Stimulated activated CD4-positive, alpha-beta T cell treated with anti-CD3 and anti-CD28 coated beads, Interleukin-2, amount 100 ng/mL, for 4 hours (primary cell): ENCODE measurements at places on chromosomes 3 and 15.

- no peak for DNase-seq
These were observed 381.6 kb upstream of the NAALADL2 start for GRCh38 chr3:174477491-174477890.

- no peak for DNase-seq
These were observed 22.7 kb downstream of the HEG1 start for GRCh38 chr3:125033135-125033534.

DNA sequence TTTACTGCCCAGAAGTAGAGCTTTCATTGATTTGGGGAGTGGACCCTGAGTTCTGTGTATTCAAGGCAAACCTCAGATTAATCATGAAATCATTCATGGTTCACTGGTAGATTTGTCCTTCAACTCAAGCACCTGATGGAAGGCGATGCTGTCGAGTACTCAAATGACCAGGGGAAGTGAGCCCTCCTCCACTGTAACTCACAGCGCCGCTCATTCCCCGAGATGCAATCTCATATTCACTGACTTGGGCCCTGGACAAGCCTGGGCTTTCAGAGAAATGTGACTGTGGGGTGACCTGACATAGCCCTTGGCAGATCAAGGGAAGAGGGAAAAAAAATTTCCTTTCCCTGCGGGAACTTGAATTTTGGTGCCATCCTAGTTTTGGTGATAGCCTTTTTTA is 156.7 kb upstream of the BHLHE40 start:
- no peak for DNase-seq

GRCh38 chr15:34185666-34186065 is 24.2 kb downstream of the KATNBL1 start:
- no peak for DNase-seq

GRCh38 chr15:89205991-89206585 is 15.3 kb downstream of the RLBP1 start:
- no peak for DNase-seq

- DNase-seq, result no peak
These were observed 828.5 kb upstream of the NECTIN3 start for GRCh38 chr3:110243081-110243480.

- DNase-seq, result no peak
These were observed 573.3 kb upstream of the TBL1XR1 start for GRCh38 chr3:177770383-177771230.

GRCh38 chr3:16601537-16602005 is 3.7 kb downstream of the DAZL start:
- DNase-seq, result no peak

GRCh38 chr3:128360705-128361271 is 105.9 kb downstream of the DNAJB8 start:
- DNase-seq, result no peak

GRCh38 chr15:63576441-63576840 is 20.7 kb upstream of the FBXL22 start:
- no peak for DNase-seq

GRCh38 chr15:50909010-50909317 is 481 bp downstream of the AP4E1 start:
- no peak for DNase-seq

DNA sequence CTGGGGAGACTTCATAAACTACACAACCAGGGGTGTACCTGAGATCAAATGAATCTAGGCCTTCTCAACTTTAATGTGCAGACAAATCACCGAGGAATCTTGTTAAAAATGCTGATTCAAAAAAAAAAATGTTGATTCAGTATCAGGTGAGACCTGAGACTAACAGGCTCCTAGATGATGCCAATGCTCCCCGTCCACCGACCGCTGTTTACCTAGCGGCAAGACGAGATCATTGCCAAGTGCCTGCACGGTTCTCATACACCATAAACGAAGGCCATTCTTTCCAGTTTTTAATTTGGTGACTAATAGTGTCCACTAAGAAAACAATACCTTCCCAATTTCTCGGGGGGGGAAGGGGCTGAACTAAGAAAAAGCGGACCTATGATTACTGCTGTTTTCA is 2.5 kb upstream of the FSIP1 start:
- DNase-seq, result no peak

- no peak for DNase-seq
These were observed 3.9 kb upstream of the DNASE1L3 start for GRCh38 chr3:58214484-58215316.

GRCh38 chr3:170483485-170484262 is 65.0 kb downstream of the CLDN11 start:
- no peak for DNase-seq

DNA sequence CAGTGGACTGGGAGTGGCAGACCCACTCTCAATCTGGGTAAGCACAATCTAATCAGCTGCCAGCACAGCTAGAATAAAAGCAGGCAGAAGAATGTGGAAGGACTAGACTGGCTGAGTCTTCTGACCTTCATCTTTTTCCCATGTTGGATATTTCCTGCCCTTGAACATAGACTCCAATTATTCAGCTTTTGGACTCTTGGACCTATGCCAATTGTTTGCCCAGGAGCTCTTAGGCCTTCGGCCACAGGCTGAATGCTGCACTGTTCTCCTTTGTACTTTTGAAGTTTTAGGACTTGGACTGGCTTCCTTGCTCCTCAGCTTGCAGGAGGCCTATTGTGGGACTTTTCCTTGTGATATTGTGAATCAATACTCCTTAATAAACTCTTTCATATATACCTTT is 477.7 kb upstream of the ZNF385D start:
- DNase-seq, result no peak

DNA sequence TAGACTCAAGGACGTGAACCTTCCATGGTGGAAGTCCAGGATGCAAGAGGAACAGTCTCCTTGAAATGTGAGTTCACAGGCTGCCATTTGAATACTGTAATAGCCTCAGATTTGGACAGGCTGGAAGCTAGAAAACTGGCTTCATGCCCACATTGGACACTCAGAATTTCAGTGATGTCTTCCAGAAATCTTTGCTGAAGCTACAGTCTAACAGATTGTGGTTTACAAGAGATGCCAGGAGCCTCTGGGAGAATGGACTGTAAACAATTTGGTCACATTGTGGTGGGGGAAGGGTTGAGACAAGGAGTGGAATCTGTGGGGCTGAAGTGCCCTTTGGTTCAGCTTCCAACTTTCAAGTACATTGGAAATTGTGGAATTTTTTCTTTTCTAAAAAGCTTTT is 252.0 kb upstream of the PROK2 start:
- no peak for DNase-seq

DNA sequence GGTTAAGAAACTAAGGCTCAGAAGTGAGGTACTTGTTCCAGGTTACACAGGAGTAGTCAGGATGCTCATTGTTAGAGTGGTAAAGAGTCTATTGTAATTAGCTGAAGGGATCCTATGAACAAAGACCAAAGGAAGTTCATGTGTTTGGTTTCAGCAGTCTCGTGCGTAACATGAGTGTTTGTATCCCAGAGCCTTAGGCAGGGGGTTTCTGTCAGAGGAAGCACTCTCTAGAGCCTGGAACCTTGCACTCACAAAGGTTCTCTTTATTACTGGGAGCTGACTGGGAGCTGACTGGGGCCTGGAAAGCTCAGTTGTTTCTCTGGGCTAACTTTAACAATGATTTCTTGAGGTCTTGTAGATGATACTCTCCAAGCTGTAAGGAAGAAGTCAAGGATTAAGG is 3.9 kb downstream of the ZNF197 start:
- DNase-seq, result no peak

DNA sequence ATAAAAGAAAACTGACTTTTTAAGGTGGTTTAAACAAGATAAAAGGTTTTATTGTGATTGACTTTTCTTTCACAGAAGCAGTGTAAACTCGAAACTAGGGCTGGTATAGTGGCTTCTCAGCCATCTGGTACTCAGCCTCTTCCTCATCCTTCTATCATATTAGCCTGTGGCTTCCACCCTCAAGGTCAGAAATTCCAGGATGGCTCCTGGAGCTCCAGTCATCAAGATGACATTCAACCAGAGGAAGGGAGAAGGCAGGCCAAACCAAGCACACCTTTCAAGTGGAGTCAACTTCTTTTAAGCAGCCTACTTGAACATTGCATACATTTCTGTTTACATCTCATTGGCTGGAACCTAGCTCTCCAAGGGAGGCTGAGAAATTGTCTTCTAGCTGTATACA is 1.3 kb upstream of the MESD start:
- no peak for DNase-seq

DNA sequence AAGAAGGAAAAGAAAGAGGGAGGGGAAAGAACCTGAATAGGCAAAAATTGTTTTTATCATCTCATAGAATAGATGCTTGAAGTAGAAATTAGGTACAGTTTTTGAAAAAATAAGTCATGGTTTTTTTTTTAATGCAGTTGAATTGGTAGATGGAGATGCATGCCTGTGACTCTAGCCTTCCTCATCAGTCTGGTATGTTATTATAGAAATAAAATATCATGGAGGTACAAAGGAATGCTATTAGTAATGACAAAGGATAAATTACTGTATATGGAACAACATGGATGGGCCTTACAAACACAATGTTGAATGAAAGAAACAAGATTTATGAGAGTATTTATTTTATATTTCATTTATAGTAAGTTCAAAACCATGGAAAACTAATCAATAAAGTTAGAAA is 162.4 kb upstream of the GALNT15 start:
- DNase-seq, result no peak

DNA sequence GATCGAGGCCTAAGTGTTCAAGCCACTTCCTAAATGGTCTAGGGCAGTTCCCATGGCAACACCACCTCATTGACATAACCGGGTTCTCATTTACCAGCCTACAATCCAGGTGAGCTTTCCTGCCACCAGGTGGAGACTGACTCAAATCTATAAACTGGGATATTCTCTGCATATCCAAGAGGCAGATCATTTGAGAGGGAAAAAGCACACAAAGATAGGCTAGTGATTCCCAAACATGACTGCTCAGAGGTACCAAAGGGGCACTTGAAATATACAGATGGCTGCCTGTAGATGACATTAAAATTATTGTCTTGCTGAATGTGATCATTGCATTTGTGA is 141.3 kb upstream of the PROK2 start:
- no peak for DNase-seq

- no peak for DNase-seq
These were observed 12.2 kb downstream of the EIF4E3 start for GRCh38 chr3:71713041-71713440.

DNA sequence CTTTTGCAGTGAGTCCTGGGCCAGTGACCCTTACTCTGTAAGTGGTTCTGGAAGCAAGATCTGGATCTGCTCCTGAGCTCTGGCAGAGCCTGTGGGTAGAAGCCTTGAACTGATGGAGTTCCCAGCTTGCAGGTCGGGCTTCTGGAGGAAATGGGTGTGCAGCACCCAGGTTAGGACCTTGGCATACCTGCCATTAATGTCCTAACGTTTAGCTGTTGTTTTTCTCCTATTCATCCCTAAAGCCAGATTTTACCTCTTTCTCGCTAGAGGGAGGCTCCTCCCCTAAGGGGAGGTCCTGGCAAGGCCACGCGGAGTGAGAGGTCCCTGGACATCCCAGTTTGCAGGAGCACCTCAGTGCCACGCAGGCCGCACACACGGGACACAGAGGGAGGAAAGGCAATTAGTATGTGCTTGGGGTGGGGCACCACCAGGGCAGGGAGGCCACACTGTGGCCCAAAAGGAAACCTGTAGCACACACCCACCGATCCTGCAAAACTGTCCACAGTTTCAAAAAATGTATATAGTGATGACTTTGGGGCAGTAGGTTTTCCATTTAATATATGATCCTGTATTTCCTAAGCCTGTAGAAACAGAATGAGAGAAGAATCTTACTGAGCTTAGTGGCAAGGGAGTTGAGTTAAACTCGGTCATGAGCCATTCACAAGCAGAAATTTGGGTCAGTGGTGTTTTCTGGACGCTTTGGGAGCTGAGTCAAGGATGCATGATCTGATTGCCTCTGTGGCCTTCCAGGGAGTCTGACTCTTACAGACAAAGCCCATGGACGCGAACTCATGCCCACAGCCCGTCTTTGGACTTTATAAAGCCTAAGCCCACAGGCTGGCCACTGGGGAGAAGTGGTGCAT is 148.7 kb downstream of the LRRK1 start:
- DNase-seq, result no peak

- no peak for DNase-seq
These were observed 32.7 kb upstream of the ZFAND6 start for GRCh38 chr15:80026754-80027153.

GRCh38 chr3:72181251-72181650 is 396.3 kb upstream of the PROK2 start:
- no peak for DNase-seq

DNA sequence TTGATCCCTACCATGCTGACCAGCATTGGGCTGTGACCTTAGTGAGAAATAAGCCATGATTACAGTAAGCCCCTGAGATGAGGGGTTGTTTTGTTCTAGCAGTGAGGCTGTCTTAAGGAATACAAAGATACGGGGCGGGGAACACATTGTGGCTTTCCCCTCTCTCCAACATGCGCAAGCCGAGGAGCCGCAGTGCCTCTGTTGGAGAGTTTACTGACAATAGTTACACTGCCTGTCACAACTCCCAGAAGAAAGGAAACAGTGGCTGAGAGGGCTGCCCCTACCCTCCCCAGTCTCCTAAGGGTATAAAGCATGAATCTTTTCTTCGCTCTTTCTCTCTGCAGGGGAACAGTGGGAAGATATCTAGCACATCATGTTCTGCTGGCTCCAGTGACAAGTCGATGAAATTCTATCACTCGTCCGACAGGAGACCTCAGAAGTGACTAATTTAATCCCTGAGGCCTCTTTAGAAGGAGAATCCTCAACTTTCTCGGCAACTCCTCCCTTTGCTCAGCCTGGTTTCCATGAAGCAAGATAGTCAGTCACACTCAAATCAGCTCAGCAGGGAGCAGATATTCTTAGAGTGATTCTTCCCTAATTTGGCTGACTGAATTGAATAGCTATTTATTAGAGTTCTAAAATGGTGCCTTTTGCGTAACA is 409.0 kb upstream of the PROK2 start:
- no peak for DNase-seq

DNA sequence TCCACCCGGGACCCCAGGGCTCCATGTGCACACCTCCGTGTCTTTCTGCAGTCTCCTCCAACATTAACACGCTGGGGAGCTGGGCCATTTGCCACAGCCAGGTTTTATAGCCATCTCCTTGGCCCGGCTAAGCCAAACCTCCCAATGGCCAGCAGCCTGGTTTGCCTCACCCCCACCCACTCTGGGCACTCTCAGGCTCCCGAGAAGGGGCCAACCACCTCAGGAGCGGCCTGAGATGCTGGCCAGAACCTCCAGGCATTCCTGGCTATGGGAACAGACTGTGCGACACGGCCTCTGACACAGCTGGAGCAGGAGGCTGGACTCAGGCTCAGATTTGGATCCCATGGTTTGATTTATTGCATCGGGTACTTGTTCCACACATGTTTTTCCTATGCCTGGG is 289.7 kb downstream of the RPLP1 start:
- DNase-seq, result no peak

DNA sequence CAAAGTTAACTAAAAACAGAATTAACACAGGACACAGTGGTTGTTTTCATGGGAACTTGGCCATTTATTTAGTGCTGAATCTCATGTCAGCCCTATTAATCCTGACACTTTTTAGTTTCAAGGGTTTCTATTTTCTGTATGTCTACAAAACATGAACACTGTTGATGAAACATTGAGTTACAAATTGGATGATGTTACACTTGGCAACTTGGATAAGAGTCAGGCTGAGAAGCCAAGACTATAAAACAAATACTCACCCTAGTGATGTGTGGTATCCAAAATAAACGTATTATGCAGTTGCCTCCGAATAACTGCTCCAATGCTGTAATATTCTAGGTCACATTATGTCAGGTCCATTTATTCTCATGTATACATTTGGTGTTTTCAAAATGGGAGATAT is 349.6 kb downstream of the ZIC1 start:
- DNase-seq, result no peak

GRCh38 chr3:153746211-153746610 is 375.0 kb upstream of the ARHGEF26 start:
- no peak for DNase-seq

- no peak for DNase-seq
These were observed 7.3 kb upstream of the TNFSF10 start for GRCh38 chr3:172530566-172530965.
